ENCODE measurements at places on chromosomes 5 and 9. TPM values are rescaled to one million over a fixed set of nuclear protein-coding genes. Genes with fewer than 3 reads are reported as not detected.
A peak's percentile ranks its signal among the peaks of the same experiment; 100 is the strongest.

DNA sequence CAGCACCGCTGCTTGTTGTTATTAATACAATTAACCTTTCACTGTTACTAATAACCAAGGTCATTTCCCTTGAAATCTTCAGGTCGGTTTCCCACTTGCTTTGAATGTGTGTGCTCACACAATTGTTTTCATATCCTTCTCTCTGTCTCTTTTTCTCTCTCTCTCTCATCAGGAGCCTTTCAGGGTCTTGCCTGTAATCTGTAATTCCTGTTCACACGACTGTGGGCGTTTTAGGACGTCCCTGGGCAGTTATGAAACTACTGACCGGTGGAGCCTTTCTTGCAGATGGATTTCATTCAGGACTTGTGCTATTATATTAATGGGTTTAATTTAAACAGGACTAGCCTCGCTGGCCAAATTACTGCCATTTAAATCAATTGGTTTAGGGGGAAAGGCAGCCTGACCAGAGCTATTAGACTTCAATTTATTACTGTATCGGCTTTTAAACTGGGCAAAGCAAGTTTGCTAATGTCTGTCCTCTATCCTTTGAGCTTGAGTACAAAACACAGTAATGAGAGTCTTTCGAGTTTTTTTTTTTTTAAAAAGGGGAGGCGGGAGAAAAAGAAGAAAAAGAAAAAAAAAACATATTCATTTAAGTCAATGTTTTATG is 316.0 kb upstream of the TLE4 start:
- DNase-seq, result peak; percentile 40

GRCh38 chr9:20236676-20237075 is 385.6 kb downstream of the MLLT3 start:
- no peak for DNase-seq

- DNase-seq, result no peak
Measured at GRCh38 chr9:2913026-2913425, 69.1 kb upstream of the PUM3 start.

DNA sequence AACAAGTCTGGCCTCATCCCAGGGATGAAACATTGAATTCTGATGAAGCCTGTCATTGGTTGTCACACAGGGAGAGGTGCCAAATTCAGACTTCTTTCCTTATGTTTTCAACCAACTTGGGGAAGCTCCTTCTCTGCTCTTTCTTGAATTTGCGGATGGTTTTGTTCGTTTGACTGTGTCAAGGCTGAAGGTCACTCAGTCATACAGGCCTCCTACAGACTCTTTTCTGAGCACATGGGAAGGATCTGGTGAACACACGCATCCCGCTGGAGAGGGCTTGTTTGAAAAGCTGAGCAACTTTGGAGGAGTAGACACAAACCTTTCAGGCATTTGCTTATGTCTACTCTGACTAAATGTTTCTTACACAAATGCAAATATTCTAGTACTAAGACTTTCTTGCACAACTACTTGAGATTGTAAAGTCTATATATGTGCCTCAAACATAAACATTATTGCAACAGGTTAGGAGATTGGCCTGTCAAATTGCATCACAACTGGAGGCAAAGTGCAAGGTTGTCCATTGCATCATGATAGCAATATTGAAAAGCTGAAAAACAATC is 151.5 kb upstream of the NR3C1 start:
- peak; percentile 28 for DNase-seq

- no peak for DNase-seq
Measured at GRCh38 chr5:150153483-150153882, 2.2 kb downstream of the PDGFRB start.

DNA sequence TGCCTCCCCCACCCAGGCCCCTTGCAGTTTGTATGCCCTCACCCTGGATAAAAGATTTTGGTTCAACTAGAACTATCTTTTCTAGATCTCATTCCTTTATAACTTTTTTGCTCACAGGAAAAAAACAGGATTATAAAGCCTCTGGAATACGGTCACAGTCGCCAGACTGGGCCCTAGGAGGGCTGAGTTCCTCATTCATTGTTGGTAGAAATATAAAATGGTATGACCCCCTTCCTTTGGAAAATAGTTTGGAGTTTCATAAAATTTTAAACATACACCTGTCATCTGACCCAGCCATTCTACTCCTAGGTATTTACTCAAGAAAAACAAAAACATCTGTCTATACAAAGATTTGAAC is 82.1 kb downstream of the HSD17B3 start:
- no peak for DNase-seq

GRCh38 chr5:73369278-73369677 is 79.3 kb downstream of the FOXD1 start:
- peak; percentile 42 for DNase-seq

The TMEM250 gene
- total RNA-seq, result 23.5 TPM

GRCh38 chr5:78534148-78534904 is 114.2 kb downstream of the LHFPL2 start:
- DNase-seq, result peak; percentile 28

GRCh38 chr5:83510260-83510659 is 38.7 kb downstream of the VCAN start:
- DNase-seq, result no peak

- DNase-seq, result no peak
Measured at GRCh38 chr9:19290103-19290502, 59.6 kb downstream of the DENND4C start.

The ZCCHC10 gene
- 46.4 TPM for total RNA-seq

DNA sequence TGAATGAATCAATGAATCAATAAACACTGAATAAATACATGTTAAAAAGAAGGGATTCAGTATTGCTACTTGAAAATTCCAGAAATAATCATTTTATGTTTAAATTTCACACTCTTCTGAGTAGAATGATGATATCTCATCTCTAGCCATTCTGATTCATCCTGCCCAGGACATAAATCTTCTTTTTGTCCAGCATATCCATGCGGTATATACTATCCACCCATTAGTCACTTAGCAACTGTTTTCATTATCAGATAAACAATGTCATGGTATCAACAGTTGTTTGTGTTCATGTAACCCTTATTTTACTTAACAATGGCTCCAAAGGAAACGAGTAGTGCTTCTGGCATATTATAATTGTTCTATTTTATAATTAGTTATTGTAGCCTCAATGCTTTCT is 432.4 kb upstream of the SMC2 start:
- peak; percentile 7 for DNase-seq

DNA sequence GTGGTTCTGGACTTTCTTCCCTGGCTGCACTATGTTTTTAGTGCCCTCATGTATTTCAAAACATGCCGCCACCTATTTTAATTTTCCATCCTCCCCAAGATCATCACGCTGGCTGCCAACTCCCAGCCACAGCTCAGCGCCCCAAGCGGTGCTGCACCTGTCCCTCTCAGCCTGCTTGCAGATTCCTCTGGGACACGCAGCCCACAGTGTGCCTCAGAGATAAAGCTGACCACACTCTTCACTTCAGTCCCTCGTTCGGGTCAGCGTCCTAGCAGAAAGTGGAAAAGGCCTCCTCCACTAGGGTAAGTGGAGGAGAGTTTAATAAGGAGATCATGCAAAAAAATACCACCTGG is 56.2 kb upstream of the CKS2 start:
- no peak for DNase-seq

- DNase-seq, result peak; percentile 51
Measured at GRCh38 chr5:174759091-174759490, 34.7 kb downstream of the MSX2 start.

DNA sequence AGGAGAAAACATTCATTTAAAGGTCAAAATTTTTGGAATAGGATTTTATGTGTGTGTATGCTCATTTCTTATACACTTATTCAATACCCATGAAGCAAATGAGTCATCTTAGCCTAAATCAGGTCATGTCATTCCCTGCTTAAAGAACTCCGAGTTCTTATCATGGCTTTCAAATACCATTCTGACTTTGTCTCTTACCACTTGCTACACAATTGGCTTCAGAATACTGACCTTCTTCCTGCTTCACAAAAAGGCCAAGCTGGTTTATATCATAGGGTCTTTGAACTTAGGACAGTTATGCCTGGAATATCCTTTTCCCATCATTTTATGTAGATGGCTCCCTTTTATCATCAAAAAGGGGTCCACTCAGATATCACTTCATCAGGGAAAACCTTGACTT is 652.2 kb upstream of the WWC1 start:
- peak; percentile 57 for DNase-seq

DNA sequence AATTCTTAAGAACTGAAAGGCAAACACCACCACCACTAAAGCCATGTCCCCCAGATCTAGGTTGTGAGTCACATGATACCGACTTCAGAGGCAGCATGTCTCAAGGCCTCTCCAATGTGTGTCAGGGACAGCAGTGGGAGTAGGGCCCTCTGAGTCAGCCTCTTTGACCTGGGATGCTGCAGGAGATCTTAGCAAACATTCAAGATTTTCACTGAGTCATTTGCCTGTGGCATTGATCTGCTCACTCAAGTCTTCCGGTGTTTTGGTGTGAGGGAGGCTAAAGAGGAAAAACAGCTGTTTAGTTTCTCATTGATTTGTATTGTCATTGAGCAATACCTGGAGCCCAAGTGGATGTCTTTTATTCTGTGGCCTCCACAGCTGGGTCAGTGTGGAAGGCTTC is 36.1 kb downstream of the TMC1 start:
- DNase-seq, result peak; percentile 98

The PDE8B gene
- 0.07 TPM for total RNA-seq

GRCh38 chr5:32584646-32585045 is 711 bp upstream of the SUB1 start:
- DNase-seq, result no peak

- no peak for DNase-seq
Measured at GRCh38 chr5:169341556-169341955, 40.6 kb upstream of the SLIT3 start.

DNA sequence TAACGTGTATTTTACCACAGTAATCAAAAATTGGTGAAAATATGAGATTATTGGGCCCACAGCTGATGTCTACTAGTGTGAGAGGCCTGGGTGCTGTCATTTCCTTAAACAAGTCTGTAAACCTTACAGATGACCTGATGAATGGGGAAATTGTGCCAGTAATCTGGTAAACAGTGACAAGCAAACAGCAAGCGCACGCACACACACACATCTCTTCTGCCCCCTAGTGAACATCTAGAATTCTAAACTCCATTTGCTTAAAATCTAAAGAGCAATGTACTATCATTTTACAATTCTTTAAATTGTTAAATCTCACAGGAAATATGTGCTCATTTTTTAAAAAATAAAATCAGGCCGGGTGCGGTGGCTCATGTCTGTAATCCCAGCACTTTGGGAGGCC is 7.5 kb upstream of the RAPGEF1 start:
- peak; percentile 70 for DNase-seq

- no peak for DNase-seq
Measured at GRCh38 chr5:159550951-159551350, 220.7 kb upstream of the IL12B start.

The ARL14EPL gene
- total RNA-seq, result 0.37 TPM

DNA sequence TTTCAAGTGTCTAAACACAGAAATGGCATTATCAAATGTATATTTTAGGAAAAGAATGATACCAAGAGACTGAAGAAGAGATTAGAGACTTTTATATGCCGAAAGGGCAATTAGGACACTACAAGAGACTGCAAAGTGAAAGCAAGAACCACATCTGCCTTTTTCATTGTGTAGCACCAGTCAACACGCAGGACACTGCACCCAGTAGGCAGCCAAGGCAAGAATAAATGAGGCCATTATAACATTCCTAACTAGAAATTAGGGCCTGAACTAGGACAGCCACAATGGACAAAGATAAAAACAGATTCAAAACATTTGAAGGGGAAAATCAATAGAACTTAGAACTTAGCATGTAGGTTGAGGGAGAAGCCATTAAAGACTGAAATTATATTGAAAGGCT is 10.8 kb downstream of the CETN3 start:
- no peak for DNase-seq

- DNase-seq, result no peak
Measured at GRCh38 chr9:90881648-90882047, 80.0 kb downstream of the SYK start.

DNA sequence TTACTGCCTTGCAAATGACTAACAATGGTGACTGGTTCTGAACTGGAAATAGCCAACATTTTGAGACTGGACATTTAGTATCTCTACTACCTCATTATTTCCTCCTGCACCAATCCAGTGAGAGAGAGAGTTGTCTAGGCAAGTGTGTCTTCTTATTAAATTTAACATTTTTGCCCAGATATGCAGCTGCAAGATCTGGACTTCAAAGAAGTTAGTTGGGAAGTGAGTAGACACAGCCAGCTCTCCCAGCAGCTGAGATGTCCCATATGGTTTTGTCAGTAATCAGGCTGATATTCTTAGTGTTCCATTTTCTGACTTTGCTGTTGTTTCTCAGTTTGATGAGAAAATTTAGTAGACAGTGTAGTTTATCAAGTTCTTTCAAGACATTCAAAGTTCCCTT is 1778.8 kb upstream of the CDH6 start:
- no peak for DNase-seq

The TXNDC8 gene
- not detected for total RNA-seq

- DNase-seq, result peak; percentile 20
Measured at GRCh38 chr9:131096269-131097125, at the start of gene AIF1L. AIF1L (plus strand) TSS chr9:131096531; CDS start chr9:131096630, 99 bp downstream.

DNA sequence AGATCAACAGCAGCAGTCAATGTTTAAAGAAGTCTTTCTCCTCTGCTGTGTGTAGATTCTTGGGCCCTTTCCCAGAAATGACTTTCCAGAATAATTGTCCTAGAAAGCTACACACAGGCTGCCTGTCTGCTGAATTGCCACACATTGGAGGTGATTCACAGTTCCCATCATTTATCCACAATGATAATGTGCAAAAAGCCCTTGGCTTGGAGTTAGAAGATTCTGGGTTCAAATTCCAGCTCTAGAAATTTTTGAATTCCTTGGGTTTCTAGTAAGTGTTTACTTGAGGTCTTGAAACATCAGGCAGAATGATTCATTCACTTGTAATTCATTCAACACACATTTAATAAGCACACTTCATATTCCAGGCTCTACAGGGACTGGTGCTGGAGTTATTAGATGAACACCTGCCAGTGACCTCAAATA is 28.6 kb upstream of the EPB41L4B start:
- peak; percentile 90 for DNase-seq

The PCDHGA5 gene
- 0.02 TPM for total RNA-seq

DNA sequence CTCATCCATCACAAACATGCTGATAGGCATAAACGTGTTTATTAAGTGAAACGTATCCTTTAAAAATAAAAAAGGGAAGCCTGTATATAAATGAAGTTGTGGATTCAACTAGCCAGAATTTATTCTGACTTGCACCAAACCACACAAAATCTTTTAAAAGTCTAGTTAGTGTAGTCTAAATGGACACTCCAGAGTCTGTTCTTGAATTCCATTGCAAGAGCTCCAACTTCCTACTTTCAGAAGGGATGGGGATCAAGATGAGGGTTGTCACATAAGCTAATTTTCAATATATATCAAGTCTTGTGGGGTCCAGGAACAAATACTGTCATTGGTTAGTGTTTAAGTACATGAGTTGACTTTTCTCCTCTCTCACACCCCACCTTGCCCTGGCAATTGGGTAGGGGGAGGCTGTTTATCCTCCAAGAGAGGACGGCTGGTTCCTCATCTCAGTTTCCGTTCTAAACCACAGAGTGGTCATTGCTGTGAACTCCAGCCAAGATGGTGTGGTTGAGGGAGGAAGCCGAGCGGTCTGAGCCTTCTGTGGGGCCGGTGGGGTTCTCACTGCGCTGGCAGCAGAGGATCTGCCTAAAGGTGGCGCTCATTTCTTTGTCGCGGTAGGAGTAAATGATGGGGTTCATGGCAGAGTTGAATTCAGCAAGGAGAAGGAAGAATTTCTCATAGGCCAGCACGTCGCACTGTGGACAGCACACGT is 163.2 kb downstream of the LPAR1 start:
- no peak for DNase-seq

GRCh38 chr5:95142145-95142544 is 142.7 kb downstream of the MCTP1 start:
- DNase-seq, result no peak

The LECT2 gene
- total RNA-seq, result not detected

- DNase-seq, result no peak
Measured at GRCh38 chr9:136084063-136084944, 10.8 kb downstream of the NACC2 start.

The GARNL3 gene
- 5.9 TPM for total RNA-seq

The TRAF1 gene
- 5.7 TPM for total RNA-seq

Data from M059J (cell line).